ENCODE measurements at places on chromosomes 1 and 21. TPM values are rescaled to one million over a fixed set of nuclear protein-coding genes. Genes with fewer than 3 reads are reported as not detected.

DNA sequence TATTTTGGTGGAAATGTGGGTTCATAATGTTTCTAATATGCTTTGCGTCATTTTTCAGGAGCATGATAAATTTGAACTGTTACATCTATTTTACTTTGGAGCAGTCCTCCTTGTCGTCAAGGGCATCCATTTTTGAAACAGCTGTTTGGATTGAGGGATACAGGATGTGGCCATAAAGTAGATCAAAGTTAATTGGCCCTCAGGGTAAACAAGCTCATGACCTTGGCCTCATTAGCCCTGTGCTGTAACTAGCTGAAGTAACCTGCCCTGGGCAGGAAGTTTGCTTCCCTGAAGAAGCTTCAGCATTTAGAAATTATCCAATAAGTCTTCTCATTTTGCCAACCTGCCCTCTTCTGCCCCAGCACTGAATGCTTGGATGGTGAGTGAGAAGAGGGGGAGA lies 24.8 kb upstream of the RGL1 start:
- no peak for DNase-seq

SPRR3 gene
- total RNA-seq, result not detected

DNA sequence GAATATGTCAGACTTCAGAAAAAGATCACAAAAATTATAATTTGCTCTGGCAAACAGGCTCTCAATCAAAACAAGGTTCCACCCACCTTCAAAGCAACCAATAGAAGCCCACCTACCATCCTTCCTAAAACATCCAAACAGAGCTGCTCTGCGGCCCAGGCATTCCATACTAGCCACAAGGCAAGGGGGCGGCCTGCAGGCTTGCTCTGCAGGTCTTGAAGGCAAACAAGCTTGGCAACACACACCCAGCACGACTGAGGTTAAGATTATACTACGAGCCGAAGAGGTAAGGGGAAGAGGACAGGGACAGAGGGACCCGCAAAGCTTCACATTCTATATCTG lies 207.3 kb downstream of the SLC45A1 start:
- DNase-seq, result peak; percentile 53

DNA sequence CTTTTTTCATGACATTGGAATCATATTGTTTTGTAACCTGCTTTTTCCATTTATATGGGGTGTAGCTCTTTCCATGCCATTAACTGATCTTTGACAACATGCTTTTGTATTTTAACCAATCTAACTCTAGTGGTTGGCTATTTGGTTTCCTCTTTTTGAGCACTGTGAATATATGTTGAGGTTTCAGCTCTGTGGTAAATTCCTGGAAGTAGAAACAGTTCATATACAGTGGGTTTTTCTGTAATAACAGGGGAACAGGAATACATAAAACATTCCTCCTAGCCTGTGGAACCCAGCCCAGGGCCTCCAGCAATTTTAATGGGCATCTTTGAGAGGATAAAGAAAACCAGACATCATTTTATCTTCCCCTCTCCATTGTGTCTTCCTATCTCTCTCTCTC lies 17.4 kb downstream of the AZIN2 start:
- DNase-seq, result no peak

- DNase-seq, result no peak
These were observed 297.5 kb downstream of the DUSP10 start for GRCh38 chr1:221444346-221444745.
